GM18507 (cell line): ENCODE measurements at places on chromosomes 1 and 21.

- DNase-seq = no peak
Measured at GRCh38 chr1:161844696-161845095, 78.6 kb downstream of the ATF6 start.

DNA sequence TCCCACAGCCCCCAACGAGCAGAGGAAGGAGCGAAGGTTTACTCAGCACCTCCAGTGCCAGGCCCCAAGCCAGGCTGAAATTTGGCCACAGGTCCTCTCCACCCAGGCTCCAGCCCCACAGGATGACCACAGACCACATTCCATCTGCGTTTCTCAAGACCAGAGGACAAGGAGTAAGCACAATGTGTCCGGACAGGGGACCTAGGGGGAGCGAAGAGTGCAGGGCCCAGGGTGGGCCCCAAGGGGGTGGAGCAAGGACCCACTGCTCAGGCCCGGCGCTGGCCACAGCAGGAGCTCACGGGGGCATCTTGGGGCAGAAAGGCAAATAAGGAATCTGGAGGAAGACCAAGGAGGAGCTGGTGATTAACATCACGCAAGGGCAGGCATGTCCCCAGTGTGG lies 100.5 kb downstream of the NPHP4 start:
- no peak for DNase-seq

- DNase-seq = peak; percentile 4
Measured at GRCh38 chr1:147389532-147390184, 147.2 kb downstream of the CHD1L start.

DNA sequence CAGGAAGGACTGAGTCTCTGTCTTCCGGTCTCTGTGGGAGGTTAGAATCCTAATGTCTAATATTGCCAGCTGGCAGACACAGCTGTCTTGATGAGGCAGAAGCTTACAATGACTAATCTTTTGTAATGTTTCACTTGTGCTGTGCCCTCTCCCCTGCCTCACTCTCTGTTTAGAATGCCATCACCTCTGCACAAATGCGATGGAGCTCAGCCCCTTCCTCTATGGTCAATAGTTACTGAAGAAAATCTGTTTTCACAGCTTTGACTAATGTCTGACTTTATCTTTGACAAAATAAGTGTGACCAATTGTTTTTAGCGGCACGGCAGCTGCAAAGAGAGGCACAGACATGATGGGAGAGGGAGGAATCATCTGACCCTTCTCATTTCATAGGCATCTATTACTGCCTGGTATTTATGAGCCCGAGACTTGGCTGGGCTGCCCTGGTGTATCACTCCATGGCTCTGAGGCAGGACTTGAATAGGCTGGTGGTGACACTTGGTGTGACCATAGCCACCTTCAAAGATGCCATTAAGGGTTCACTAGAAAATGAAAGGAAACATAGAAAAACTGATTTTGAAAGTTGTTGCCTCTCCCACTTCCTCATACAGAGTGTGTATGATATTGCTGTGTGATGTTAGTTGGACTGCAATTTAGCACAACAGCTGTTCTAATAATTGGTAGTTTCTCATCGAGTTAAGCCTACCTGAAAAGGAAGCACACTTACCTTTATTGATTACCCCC lies 163.2 kb upstream of the NBPF11 start:
- no peak for DNase-seq

DNA sequence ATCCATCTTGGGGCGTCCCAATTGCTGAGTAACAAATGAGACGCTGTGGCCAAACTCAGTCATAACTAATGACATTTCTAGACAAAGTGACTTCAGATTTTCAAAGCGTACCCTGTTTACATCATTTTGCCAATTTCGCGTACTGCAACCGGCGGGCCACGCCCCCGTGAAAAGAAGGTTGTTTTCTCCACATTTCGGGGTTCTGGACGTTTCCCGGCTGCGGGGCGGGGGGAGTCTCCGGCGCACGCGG lies 282 bp upstream of the SOD1 start:
- no peak for DNase-seq

GRCh38 chr1:248703674-248704073 lies 1.1 kb upstream of the OR14I1 start:
- no peak for DNase-seq

DNA sequence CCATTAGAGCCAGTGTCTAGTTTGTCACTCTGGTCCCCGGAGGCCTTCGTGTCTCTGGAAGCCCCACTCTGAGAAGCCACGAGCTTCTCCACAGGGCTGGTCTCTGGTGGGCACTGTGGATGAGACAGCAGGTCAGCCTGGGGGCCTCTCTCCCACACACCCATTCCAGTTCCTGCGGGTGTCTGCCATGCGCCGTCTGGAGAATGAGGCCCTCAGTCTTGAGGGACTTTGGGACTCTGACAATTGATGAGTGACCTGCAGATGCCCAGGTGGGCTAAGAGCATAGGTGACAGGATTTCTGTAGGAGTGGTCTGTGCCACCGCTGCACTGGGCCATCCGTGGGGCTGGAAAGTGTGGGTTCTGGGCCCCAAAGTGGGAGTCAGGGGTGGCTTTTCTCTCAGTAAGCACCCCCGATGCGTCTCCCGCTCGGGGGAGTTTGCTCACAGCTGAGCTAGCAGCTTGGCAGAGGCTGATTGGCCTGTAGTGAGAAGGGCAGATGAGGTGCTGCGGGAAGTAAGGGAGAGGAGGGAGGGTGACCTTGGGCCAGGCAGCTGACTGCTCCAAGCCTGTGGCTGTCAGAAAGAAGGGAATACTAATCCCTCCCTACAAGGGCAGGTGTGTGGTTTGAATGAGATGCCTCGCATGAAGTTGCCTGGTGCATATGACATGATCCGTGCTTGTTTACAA lies 26.4 kb downstream of the LHX4 start:
- no peak for DNase-seq

GRCh38 chr1:244361764-244362473 lies 89.8 kb downstream of the ADSS2 start:
- DNase-seq = no peak

- DNase-seq = no peak
Measured at GRCh38 chr1:241821363-241821762, 26.6 kb upstream of the EXO1 start.
